ENCODE measurements at places on chromosomes 7 and 10.

DNA sequence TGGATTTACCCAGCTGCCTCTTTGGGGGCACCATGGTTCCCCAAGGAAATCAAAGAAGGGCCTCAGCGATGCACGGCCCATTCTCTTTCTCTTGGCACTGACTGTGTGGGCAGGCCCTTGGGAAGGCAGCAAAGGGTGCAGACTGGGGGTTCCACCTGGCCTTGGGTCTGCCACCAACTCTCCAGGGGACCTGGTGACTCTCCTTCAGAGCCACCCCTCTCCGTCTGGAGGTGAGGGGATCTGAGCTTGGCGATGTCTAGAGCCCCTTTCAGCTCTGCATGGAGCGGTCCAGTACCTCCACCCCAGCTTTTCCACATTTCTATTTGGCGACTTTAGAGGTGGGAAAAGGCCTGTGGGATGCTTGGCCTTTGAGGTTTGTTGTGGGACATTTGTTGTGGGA is 69.1 kb downstream of the C10orf120 start:
- no peak for DNase-seq

GRCh38 chr10:96072674-96073073 is 29.3 kb downstream of the CCNJ start:
- DNase-seq: no peak

DNA sequence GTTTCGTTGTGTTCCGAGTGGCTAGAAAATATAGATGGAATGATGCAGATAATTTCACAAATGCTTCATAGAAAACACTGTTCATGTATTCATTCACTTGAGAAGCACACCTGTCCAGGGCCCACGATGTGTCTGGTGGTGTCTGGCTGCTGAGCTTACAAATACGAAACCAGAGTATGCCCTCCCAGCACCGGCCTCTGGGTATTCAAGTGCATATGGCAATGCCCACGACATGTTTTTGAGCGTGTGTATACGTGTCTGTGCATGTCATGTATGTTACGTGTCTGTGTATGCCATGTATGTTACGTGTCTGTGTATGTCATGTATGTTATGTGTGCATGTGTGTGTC is 37.9 kb downstream of the IL2RA start:
- no peak for DNase-seq

- no peak for DNase-seq
Measured at GRCh38 chr7:45897042-45897690, 8.9 kb downstream of the IGFBP1 start.

DNA sequence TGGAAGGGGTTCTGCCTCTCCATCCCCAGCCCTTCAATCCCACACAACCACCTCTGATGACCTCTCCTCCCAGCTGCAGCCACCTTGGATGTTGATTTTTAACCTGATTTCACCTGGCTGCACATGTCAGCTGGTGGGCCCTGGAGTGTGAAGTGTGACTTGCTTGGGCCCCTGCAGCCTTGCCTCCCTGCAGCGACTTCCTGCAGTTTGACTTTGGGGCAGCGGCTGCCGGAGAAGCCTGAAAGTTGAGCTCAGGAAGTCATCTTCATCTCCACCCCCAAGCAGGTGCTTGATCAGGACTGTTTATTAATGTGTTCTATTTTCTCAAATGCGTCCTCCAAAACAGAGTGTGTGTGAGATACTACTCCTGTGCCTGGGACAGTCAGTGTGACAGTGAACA is 675.2 kb upstream of the GALNT17 start:
- DNase-seq: no peak

- no peak for DNase-seq
Measured at GRCh38 chr7:51090411-51090810, 226.2 kb downstream of the COBL start.

- DNase-seq: no peak
Measured at GRCh38 chr7:96061844-96062243, 260.1 kb downstream of the SLC25A13 start.

GRCh38 chr10:132659206-132660091 is 121.9 kb downstream of the INPP5A start:
- DNase-seq: no peak

- no peak for DNase-seq
Measured at GRCh38 chr7:100413889-100414288, 14.6 kb downstream of the ZCWPW1 start.

DNA sequence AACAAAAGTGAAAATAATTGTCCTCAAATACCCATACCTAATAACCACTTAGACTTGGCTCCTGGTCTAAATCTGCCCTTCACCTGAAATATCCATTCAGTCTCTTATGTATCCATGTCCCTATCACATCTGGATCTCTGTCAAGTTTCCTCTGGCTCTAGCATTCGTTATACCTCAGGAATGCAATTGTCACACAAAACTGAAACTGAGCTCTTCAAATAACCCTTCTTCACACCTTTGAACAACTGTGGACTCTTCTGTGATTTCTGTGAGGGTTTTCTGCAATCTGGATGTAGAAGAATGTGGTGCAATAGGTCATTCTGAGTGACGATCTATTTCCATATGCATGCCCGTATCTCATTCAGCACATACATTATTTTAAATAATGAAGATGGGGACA is 53.5 kb upstream of the FGL2 start:
- DNase-seq: no peak

DNA sequence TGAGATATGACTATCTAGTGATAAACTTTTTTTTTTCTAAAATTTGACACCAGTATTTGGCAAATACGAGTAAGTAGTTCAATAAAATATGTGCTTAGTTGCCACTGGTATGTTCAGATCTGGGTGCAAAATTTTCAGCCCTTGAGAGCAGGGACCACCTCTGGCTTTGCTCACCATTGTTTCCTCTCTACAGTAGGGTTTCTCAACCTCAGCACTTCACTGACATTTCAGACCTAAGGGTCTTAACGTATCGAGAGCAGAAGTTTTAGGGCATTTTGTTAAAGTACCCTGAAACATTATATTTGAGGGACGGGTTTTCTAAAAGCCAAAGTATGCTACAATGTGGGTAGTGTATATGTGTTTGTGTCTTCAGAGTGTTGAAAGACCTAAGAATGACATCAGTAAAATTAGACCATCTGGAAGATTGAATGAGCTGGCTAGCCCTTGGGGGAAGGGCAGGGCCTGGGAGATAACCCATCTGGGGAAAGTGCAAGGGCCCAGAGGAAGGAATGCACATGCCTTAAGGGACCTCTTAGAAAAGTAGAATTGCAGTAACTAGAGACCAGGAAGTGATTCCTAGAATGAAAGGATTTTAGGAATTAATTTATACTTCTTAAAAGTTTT is 11.8 kb downstream of the BZW2 start:
- no peak for DNase-seq

- peak; percentile 3 for DNase-seq
Measured at GRCh38 chr10:43226441-43226840, 40.4 kb downstream of the RASGEF1A start.

DNA sequence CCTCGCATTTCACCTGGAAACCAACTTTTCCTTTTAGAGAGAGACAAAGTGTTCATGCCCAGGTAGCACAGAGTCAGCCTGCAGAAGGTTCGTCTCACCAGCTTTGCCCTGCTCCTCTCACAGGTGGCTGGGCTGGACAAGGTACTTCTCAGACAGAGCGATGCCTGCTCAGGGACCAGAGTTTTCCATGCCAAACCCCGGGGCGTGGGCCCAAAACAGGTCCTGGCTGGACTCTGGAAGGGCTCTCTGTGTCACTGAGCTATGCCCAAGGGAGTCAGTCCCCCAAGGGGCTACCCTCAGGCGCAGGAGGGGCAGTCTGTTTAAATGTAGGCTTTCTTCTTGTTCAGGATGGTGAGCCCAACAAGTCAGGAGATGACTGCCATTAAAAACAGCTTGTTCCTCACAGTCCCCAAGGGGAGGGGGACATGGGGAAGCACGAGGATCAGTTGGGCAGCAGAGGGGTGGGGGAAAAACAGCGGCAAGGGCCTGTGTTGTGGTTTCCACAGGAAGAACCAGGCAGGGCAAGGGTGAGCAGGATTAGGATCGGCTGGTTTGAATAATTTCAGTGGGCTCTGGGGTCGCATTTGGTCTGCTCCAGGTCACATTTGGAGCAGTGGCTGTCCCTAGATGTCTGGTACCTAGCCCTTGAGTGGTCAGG is 55.5 kb upstream of the FIGNL1 start:
- no peak for DNase-seq

GRCh38 chr10:1166101-1166827 is 110.1 kb downstream of the WDR37 start:
- DNase-seq: no peak

DNA sequence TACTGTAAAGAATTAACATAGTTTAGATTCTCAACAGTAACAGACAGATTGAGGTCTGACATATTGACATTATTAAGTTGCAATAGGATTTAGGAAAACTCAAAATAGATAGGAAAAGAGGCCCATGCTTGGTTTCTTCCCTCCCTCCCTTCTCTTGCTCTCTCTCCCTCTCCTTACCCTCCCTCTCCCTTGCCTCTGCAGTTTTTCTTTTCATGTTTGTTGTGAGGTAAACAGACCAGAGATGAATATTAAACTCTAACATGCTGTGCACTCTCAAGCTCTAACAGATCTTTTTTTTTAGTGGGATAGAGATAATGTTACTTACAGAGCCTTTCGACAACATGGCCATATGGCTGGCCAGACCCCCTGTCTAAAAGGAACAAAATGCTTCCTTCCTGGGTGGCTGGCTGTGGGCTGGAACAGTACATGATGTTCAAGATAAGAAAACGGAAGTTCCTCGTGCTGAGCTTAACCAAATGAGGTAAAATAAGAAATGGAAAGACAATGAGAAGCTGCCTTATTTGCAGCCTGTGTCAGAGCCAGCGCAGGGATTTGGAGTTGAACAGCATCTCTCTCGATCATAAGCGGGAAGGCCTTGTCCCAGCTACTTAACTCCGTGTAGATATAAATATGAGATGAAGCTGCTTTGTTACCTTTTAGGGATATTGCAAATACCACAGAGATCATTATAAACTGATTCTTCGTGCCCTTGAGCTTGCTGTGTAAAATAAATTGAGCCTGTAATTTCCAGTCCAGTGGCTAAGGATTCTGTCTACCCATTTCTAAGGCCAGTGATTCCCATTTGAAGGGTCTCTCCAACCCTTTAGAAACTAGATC is 391.9 kb upstream of the NPVF start:
- peak; percentile 81 for DNase-seq

- peak; percentile 80 for DNase-seq
Measured at GRCh38 chr10:97072851-97073665, 112.7 kb downstream of the SLIT1 start.

- no peak for DNase-seq
Measured at GRCh38 chr10:70552586-70552985, 50.0 kb downstream of the PRF1 start.

DNA sequence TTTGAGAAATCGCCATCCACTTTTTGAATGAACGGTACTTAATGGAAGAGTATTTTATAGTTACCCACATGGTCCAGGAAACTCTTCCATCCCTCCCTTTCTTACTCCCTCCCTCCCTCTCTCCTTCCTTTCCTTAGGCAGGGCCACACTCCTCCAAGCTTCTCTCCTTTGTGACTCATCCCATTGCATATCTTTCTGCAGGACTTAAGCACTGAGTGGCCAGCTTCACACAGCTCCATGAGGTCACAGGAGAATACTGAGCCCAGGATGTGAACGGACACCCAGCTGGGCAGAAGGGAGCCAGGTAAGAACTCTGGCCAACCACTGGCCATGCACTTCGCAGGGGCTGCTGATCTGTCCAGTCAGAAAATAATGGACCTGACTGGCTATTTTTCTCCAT is 189.7 kb upstream of the ADCY1 start:
- no peak for DNase-seq

- DNase-seq: no peak
Measured at GRCh38 chr7:74344132-74344496, 54.9 kb downstream of the CLIP2 start.

GRCh38 chr7:20991544-20991943 is 204.9 kb upstream of the SP8 start:
- DNase-seq: no peak

- DNase-seq: no peak
Measured at GRCh38 chr10:21524526-21525366, 736 bp downstream of the SKIDA1 start.

GRCh38 chr10:121609426-121610380 is 11.5 kb upstream of the FGFR2 start:
- DNase-seq: no peak

DNA sequence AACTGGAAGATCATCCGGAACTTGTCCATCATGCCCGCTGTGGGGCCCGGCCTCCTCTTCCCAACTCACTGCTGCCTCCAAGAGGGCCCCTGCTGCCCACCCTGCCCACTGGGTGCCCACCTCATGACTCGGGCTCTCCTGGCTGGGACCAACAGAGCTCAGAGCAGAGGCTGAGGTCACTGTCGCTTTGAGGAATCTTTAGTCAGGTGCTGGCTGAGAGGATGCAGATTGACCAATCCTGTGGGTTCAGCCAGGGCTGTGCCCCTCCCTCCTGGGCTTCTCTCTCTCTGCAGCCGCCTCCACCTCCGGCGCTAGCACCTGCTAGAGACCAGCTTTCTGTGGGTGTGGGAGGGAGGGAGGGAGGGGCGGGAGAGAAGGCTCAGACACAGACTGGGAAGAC is at the start of gene CALHM1:
CALHM1 (minus strand) TSS at position 181 of the 400 bp plus-strand sequence; CDS start at position 32, 149 bp downstream.
- no peak for DNase-seq

DNA sequence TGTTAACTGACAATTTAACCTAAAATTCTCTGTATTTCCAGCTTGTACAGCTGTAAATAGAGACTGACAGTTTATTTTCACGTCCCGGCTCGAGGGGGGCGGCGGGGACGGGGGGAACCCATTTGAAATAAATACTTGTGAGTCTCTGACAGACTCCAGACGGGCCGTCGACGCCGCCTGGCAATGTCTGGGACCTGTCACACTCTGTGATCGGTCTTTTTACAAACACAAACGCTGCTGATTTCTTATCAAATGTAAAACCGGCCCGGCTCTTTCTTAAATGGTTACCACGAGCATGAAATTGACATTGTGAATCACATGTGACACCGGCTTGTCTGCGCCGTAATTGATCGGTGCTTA is 57.0 kb downstream of the UNCX start:
- DNase-seq: no peak

GRCh38 chr7:134845461-134845860 is 66.0 kb downstream of the CALD1 start:
- no peak for DNase-seq

DNA sequence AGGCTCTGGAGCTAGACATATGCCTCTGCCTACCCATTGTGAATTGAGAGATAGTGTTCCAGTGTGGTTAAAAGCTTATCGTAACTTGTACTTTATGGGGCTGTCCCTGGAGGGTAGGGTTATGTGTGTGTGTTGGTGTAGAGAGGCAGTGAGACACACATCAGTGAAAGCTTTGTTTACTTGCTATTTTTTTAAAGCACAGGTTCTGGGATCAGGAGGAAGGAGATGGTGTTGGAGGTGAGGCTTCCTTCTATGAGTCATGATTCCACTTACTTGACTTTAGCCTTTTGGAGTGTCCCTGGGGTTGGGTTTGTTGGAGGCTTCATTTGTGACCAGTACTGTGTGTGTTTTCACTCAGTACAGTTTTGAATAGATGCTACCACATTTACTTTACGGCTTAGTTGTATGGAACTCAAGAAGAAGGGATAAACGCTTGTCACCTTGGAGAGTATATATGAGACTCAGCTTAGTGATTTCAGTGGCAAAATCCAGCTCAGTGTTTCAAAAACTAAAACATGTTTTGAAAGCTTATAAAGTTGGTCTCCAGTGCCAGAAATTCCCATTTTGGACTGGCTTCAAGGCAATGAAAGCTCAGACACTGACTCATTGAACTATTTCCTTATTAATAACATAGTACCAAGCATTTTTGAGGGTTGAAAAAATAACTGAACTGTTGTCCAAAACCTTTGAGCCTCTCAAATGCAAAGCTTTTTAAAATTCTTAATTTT is 106.2 kb downstream of the PLXDC2 start:
- peak; percentile 72 for DNase-seq

All from uterus (tissue), 4 donors.